ENCODE measurements at places on chromosomes 1 and 21. TPM values are rescaled to one million over a fixed set of nuclear protein-coding genes. Genes with fewer than 3 reads are reported as not detected.
A peak's percentile ranks its signal among the peaks of the same experiment; 100 is the strongest.

- no peaks in the 10 kb centered on the region for H3K36me3 ChIP-seq
- no peaks in the 10 kb centered on the region for H3K4me1 ChIP-seq
- H3K27ac ChIP-seq: no peak overlapping the region
- H3K4me3 ChIP-seq: no peak overlapping the region
- DNase-seq: no peak
These were observed 889.7 kb downstream of the ADGRL2 start for GRCh38 chr1:82690411-82690810.

Gene ABL2
- total RNA-seq: 7.5 TPM

DNA sequence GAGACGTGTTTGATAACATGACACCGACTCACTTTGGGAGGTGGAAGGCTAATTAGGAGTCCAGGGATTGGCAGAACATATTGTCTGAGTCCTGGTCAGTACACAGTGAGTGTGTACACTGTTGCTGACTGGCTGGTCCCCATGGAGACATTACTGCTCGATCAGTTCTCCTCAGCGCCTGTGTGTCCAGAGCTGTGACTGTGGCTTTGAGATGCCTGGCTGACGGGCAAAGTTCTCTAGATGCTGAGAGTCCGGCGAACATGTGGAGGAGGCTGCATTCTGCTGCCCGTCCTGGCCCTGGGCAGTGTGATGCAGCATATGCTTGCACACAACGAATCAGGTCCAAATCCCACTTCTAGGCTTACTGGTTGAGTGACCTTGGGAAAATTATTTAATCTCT is 280.1 kb upstream of the ST6GALNAC5 start:
- H3K4me3 ChIP-seq: no peak overlapping the region
- no peak for DNase-seq

GRCh38 chr1:31505911-31506497 is 70.3 kb upstream of the TINAGL1 start:
- no peaks in the 10 kb centered on the region for H3K36me3 ChIP-seq
- DNase-seq: peak; percentile 61
- H3K4me3 ChIP-seq: no peak overlapping the region
- peaks cover 23% of the 10 kb centered on the region for H3K4me1 ChIP-seq
- H3K27me3 ChIP-seq: peaks cover 13% of the 10 kb centered on the region

DNA sequence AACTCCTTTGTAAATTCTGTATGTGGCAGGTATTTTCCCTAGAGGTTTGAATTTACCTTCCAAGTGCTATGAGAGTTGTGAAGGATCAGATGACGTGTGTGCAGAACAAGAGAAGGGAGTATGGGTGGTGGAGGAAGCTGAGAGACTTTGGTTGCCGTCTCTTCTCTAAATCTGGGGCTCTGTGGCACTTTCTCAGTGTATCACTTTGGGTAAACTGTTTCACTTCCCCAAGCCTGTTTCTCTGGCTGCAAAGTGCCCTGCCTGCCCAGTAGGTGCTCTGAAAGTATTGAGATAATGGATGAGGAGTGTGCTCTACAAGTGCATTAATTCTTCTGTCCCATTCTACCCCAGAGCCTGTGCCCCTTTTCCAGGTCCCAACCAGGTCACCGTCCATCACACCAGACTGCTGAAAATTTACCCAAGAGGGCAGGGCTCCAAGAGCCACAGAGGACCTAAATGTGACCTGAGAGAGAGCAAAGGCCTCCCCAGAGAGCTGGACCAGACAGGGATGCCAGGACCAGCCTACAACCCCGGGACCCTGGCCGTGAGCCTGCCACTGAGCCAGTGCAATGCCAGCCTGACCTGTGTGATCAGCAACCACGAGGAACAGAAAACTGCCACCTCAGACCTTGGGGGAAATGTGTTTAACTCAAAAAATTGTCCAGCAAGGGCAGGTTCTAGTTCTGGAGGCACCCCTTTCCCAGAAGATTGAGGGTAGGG is 131.6 kb upstream of the ETV3 start:
- no peak overlapping the region for H3K4me3 ChIP-seq
- peaks cover 5% of the 10 kb centered on the region for H3K27me3 ChIP-seq
- H3K4me1 ChIP-seq: no peaks in the 10 kb centered on the region
- no peak overlapping the region for H3K27ac ChIP-seq
- DNase-seq: no peak

Gene IL10
- not detected for total RNA-seq

GRCh38 chr1:175158170-175158591 is 34.4 kb downstream of the KIAA0040 start:
- H3K27me3 ChIP-seq: peaks cover 7% of the 10 kb centered on the region
- peaks cover 21% of the 10 kb centered on the region for H3K4me1 ChIP-seq
- peak overlapping the region; percentile 12 for H3K27ac ChIP-seq
- H3K4me3 ChIP-seq: no peak overlapping the region
- DNase-seq: no peak
- peaks cover 46% of the 10 kb centered on the region for H3K36me3 ChIP-seq

DNA sequence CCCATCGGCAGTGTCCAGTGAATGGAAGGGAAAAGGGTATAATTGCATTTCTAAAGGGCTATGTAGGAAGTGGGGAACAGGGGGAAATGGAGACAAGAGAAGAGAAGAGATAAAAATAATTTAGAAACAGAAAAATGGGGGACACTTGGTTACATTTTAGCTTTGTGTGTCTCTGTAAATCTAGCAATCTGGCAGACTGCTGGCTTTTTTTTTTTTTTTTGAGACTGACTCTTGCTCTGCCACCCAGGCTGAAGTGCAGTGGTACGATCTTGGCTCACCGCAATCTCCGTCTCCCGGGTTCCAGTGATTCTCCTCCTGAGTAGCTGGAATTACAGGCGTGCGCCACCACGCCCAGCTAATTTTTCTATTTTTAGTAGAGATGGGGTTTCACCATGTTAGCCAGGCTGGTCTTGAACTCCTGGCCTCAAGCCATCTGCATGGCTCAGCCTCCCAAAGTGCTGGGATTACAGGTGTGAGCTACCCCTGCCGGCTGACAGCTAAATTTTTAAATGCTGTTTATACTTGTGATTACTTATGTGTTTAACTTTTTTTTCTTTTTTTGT is 53.4 kb downstream of the AGPAT3 start:
- peak overlapping the region; percentile 54 for H3K4me3 ChIP-seq
- H3K4me1 ChIP-seq: peaks cover 71% of the 10 kb centered on the region
- H3K36me3 ChIP-seq: peaks cover 22% of the 10 kb centered on the region

GRCh38 chr1:163672976-163673758 is 351.4 kb downstream of the NUF2 start:
- no peaks in the 10 kb centered on the region for H3K27me3 ChIP-seq
- no peak for DNase-seq
- H3K36me3 ChIP-seq: no peaks in the 10 kb centered on the region
- no peak overlapping the region for H3K27ac ChIP-seq
- no peaks in the 10 kb centered on the region for H3K4me1 ChIP-seq

Gene CD1E
- total RNA-seq: not detected

GRCh38 chr1:29456685-29457435 is 220.5 kb downstream of the PTPRU start:
- H3K36me3 ChIP-seq: no peaks in the 10 kb centered on the region
- no peaks in the 10 kb centered on the region for H3K4me1 ChIP-seq
- no peak for DNase-seq
- H3K27me3 ChIP-seq: no peaks in the 10 kb centered on the region
- H3K27ac ChIP-seq: no peak overlapping the region
- no peak overlapping the region for H3K4me3 ChIP-seq

DNA sequence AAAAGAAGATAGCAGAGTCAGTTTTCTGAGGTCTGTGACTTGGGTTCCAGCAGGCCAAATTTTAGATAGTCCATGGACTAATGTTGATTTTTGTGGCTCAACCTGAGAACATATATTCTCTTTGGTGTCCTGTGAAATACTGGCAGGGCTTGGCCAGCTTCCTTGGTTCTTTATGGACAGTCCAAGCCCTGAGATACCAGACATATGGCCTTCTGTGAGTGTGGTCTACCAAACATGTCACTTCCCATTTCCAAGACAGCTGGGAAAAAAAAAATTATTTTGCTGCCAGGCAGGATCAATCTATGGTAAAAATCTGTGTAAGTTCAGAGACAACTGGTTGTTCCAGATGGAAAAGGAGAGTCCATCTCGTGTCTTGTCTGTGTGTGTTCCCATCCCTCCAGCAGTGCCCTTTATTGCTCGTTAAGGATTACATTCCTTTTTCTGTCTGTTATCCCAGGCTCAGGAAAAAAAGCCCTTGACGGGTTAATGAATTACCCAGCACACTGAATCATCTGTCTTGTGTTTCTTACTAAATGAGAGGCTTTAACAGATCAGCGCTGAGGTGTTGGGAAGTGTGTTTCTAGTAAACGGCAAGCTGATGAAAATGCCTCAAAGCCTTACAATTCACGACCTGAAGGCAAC is 33.4 kb upstream of the XPR1 start:
- H3K4me1 ChIP-seq: no peaks in the 10 kb centered on the region
- H3K27me3 ChIP-seq: peaks cover 16% of the 10 kb centered on the region
- DNase-seq: no peak
- H3K27ac ChIP-seq: no peak overlapping the region
- no peak overlapping the region for H3K4me3 ChIP-seq

GRCh38 chr1:237542525-237543418 is 347.9 kb downstream of the ZP4 start:
- no peak overlapping the region for H3K27ac ChIP-seq
- H3K36me3 ChIP-seq: no peaks in the 10 kb centered on the region
- no peaks in the 10 kb centered on the region for H3K27me3 ChIP-seq
- no peak for DNase-seq
- H3K4me3 ChIP-seq: no peak overlapping the region

All from activated CD8-positive, alpha-beta T cell treated with anti-CD3 and anti-CD28 coated beads, Interleukin-2, amount 10 ng/mL, durations not matched to agents 7 days and 5 days (primary cell).